ENCODE measurements at places on chromosomes 3 and 15. TPM values are rescaled to one million over a fixed set of nuclear protein-coding genes. Genes with fewer than 3 reads are reported as not detected.

The PIERCE2 gene
- total RNA-seq = not detected

The USP4 gene
- 38.7 TPM for total RNA-seq

The MELTF gene
- 2.8 TPM for total RNA-seq

GRCh38 chr3:175199961-175200360, 340.8 kb downstream of the NAALADL2 start:
- no peak for ATAC-seq

DNA sequence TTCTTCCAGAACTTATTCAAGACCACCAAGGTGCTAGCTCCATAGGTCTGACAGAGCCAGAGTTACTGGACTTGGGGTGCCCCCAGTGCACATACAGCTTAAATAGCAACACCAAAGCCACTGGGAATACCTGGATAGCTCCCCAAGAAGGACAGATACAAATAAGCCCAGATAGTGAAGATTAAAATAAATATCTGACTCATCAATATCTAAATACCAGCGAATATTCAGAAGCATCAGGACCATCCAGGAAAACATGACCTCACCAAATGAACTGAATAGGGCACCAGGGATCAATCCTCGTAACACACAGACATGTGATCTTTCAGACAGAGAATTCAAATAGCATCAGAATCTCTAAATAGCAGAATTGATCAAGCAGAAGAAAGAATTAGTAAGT, 931.6 kb downstream of the OTOL1 start:
- no peak for ATAC-seq

The UBAP1L gene
- total RNA-seq = 1.8 TPM

All from esophagus mucosa (tissue), 1 donor.